Activated CD8-positive, alpha-beta memory T cell treated with anti-CD3 and anti-CD28 coated beads, Interleukin-2, amount 50 U/mL, for 4 hours (primary cell): ENCODE measurements at places on chromosomes 7 and 10.

GRCh38 chr10:109898666-109899355 lies 24.5 kb downstream of the XPNPEP1 start:
- no peak for DNase-seq

- DNase-seq, result no peak
These were observed 99.0 kb upstream of the CAV2 start for GRCh38 chr7:116400522-116400921.

DNA sequence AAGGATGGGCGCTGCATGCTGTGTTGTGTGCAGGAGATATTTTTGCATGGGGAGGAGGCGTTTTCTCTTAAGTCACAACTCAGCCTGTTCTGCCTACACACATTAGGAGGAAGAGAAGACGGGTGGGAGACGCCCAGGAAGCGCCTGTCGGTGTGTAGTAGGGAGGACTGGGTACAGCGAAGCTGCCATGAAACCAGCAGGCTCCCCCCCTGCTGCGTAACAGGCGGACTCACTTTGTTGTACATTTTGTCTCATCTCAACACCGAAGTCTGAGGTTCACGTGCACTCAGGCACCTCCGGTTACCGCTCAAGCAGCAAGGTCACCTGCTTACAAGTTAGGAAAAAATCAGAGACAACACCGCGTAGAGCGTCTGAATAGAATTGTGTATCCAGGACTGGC lies 56.3 kb downstream of the CRTAC1 start:
- DNase-seq, result no peak

DNA sequence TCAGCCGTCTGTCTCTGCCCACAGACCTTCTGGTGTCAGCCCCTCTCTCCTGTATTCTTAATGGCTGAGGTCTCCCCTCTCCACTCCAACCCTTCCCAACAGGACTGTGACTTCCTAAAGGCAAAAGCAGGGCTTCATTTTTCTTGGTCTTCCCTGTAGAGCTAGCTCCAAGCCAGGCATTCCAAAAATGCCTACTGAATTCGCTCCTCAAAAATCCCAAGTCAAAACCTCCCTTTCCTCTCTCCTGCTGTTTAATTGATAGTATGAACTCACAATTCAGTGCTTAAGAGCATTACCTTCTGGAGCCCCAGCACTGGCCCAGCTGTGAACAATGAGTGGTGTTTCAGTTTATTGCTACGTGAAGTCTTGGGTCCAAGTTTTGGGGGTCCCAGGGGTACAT lies 628.4 kb downstream of the PARD3 start:
- DNase-seq, result no peak

GRCh38 chr10:129694691-129695243 lies 227.7 kb downstream of the MGMT start:
- no peak for DNase-seq

DNA sequence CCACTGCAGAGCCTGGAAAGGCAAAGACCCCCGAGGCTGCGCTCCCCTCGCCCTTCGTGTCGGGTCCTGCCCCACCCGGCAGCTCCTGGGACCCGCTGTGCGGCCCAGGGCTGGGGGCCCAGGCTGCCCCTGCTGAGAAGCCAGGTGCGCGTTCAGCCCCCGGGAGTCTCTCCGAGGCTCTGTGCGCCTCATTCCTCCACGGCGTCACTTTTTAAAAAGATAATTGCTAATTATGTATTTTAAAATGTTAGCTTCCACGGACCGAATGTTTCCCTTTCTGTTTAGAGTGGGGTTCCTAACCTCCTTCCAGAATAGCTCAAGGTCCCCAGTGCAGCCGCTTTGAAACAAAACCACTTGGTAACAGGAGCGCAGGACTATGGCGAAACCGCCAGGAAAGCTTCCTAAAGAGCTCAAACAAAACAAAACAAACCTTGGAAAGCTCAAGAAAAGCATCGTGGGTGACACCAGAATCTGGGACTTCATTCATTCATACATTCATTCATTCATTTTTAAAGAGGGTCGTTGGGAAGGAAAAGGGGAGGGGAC lies 45.6 kb downstream of the PDIA4 start:
- DNase-seq, result no peak

DNA sequence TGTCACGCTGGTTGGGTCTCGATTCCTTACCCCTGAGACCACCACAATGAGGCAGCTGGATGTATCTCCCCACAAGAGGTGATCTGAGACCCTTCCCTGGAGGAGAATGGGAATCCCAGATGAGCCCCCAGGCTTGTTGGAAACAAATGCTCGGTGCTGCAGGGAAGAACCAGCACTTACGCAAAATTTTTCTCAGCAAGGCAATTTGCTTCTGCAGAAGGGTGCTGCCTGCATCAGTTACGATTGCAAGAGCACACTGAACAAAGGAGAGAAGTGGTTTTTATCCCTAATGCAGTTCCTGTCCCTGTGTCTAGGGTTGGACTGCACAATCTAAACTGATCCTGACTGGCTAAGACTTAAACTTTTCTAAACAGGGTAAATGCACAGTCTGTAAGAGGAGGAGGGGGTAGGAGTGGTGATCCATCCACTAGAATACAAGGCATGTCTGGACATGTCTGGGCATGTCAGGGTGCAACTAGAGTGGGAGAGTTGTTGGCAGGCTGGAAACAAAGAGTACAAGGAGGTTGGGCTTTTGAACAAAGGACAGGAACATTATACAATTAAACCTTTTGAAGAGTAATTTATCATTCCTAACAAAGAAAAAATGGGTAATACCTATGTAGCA lies 114.9 kb upstream of the FAM3C start:
- no peak for DNase-seq

DNA sequence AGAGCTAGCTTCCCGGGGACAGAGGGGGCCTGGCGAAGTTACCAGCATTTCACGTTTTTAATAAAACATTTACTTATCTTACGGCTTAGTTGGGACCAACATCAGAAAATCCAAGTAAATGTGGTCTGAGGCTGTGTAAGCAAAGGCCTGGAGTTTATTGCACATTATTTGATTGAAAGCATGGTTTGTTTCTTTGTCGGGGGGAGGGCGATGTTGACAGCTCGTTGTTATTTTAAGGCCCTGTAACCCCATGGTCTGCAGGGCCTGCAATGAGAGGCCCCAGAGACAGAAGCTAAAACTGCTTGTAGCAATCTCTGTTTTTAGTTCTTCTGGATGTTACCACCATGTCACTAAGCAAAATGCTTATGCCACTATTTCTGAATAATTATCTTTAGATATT lies 88.9 kb downstream of the MYOF start:
- no peak for DNase-seq

GRCh38 chr10:34906067-34906965 lies 91.2 kb upstream of the PARD3 start:
- DNase-seq, result no peak

- DNase-seq, result no peak
These were observed 64.8 kb downstream of the CD36 start for GRCh38 chr7:80703272-80703671.

DNA sequence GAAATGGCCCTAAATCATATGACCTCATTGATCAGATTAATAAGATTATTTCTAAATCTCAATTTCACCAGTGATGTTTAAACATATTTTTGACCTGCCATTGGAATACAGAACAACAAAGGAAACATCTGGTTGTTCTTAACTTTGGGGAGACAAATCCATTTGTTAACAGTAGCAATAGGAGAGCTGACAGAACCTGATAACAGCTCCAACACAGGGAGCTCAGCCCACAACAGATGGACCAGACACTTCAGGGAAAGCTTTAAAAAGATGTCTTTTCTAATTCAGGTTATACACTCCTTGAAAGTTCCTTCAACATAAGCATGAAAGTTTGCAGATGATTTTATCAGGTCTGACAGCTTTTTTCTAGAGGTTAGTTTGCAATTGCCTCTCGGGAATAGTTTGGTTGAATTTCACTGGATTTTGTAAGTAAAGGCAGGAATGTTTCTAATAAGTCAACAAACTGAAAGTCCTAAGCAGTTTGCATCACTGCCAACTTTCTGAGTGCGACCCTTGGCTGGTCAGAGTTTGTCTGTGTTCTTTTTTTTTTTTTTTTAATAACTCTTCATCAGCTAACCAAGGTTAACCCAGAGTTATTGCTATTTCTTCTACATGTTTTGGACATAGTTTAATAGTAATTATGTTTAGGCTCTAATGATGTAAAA lies 6.5 kb upstream of the MET start:
- no peak for DNase-seq

DNA sequence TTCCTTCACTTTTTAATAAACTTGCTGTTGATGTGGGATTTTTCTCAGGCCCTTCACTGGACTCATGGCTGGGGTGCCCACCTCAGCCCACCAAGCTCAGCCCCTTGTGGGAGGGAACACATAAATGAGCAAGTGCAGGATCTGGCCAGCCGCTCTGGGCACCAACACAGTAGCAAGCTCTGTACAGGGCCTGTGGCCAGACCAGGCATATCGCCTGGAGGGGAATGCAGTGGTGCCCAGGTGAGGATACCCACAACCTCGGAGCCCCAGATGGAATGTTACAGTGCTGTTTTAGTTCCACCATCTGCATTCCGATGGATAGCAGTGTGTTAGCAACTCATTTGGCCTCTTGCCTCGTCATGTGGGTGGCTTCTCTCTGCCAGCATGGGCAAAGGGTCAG lies 234.6 kb downstream of the PPP1R3A start:
- DNase-seq, result no peak

DNA sequence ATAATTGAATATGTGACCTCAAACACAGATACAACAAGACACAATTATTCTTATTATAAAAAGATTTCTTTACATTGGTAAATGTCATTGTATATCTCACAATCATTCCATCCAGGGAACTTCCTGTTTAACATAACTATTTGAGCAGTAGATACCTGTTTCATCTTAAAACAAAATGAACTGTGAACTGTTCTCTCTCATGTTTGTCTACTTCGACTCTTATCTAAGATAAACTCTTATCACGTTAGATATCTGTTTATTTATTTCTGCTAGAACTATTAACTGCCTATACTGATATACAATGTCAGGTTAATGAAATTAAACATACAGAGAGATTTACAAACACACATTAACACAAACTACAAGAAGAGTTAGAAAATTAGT lies 20.1 kb downstream of the ANK3 start:
- DNase-seq, result no peak

DNA sequence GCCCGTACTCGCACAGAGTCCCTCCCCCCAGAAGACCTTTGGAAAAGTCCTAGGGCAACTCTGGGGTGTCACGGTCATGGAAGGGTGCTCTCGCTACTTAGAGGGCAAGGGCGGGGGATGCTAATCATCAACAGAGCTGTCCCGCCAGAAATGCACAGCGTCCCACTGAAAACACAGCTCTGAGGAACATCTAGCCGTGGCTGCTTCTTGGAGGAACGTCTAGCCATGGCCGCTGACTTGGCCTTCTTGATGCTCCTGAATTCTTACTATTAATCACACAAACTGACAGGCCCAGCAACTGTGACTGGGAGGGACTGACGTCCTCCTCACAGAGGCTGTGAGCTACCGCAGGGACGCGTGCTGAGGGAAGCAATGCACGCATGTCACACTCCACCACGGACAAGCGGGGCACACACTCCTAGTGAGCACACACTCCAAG lies 1.7 kb downstream of the TUBGCP2 start:
- DNase-seq, result no peak

DNA sequence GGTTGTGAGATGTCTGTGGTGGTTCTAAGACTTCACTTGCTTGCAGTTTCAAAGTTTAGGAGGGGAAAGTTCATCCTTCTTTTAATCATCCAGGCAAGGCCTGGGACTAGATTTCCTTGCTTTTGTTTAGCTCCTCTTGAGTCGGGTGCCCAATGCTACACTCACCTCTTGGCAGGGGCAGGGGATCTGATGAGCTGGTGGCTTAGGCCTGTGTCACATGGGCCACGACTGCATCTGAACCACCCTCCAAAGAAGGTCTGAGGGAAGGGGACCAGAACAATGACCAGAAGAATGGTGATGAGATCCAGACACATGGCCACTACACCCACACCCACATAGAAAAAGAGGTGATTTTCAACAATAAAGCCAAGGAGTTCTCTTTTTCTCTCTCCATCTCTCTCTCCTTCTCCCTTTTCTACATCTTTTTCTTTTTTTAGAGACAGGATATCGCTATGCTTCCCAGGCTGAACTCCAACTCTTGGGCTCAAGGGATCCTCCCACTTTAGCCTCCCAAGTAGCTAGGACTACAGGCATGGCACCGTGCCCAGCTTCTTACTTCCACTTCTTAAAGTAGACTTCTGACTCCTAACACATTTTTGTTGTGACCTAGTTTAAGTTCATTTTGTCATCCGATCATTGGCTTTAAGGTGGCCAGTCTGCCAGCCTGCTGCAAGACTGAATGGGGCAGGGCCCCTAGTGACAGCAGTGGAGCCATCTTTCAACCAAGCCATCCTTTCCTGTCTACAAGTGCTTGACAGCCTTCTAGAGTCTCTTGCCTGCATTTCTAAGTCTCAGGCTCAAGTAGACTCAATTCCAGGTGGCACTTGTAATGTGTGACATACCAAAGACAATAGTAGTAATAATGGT lies 350.9 kb downstream of the RNLS start:
- no peak for DNase-seq

- DNase-seq, result no peak
These were observed 61.1 kb upstream of the NPSR1 start for GRCh38 chr7:34596887-34597286.

GRCh38 chr10:110429301-110429700 lies 68.4 kb upstream of the DUSP5 start:
- DNase-seq, result no peak

DNA sequence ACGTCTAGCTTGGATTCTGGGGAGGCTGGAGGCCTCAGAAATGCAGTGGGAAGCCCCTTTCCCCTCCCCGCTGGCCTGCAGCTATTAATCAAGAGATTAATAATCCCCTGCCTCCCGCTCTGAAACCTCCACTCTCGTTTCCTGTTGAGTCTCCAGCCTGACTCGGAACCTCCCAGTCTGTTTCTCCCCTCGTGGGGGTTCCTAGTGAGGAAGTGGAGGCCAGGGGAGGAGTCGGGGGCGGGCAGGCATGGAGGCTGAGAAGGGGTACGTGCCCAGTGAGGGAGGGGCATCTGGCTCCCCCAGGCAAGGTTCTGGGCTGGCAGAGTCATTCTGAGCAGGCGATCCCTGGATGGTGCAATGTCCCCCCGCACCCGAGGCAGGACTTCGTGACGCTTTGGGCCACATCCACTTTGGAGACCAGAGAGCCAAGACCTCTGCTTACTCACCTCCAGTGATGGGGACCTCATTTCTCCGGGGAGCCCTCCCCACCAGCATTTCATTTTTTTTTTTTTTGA lies 73.6 kb downstream of the COL26A1 start:
- DNase-seq, result no peak

- DNase-seq, result no peak
These were observed 253.5 kb upstream of the TEX47 start for GRCh38 chr7:89049043-89049442.

DNA sequence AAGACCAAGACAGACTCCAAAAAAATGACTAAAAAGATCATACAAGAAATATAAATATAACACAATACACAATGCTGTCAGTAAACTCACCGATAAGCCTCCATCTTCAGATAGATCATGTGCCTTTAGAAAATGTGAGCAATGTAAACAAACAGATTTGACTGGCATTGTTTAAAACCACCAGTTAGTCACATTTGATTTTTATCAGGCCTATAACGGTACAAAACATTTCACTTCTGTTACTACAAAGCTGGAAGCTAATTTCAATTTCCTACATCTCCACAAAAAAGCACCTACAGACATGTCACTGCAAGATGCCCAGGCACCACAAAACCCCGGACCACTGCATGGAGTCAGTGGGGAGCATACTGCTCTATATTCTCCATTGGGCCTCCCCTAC lies 18.9 kb downstream of the SGMS1 start:
- no peak for DNase-seq
